ENCODE measurements at places on chromosomes 13 and 19.

- no peak for DNase-seq
Measured at GRCh38 chr13:21548577-21548976, 55.4 kb downstream of the MICU2 start.

DNA sequence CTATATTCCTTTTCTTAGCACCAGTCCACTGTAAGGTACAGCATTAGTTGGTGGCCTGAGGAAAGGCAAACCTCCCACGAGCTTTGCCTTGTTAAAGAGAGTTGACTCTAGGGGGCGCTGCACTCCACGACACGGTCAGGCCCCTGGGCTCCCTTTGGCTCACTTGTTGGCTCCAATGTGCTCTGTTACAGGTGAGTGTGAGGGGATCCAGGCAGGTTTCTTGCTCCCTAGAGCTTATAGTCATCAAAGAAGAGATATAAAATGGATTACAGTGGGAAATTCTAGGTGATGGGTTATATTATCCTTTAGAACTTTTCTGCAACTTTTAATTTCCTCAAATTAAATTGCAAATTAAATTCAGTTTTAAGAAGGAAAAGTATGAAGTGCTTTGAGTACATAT is 3.7 kb downstream of the WDR87 start:
- DNase-seq = peak; percentile 81

DNA sequence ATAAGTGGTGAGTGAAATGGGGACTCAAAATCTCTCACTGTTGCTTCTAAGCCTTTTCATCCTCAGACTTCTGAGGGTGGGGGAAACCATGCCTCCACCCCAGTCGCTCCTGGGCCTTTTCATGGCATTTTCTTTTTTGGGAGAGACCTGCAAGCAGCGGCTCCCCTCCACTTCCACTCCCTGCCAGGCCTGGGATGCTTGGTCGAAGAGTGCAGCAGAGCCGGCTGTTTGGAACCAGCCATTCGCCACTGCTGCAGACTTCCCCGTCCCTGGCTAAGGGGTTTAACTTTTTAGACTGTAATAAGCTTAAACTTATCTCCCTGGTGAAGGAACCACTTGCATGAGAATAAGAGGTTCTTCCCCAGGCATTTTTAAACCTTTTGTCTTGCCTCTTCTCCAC is 617.2 kb downstream of the PCDH9 start:
- DNase-seq = no peak

- no peak for DNase-seq
Measured at GRCh38 chr13:59479629-59480028, 684.1 kb downstream of the DIAPH3 start.

All from DMS79 treated with DMSO at 0.1 percent for 48 hours (cell line).